Myocyte (in vitro differentiated cells): ENCODE measurements at places on chromosomes 2 and 18.

- peak; percentile 18 for DNase-seq
Observed at GRCh38 chr18:7598167-7599047, 31.3 kb downstream of the PTPRM start.

DNA sequence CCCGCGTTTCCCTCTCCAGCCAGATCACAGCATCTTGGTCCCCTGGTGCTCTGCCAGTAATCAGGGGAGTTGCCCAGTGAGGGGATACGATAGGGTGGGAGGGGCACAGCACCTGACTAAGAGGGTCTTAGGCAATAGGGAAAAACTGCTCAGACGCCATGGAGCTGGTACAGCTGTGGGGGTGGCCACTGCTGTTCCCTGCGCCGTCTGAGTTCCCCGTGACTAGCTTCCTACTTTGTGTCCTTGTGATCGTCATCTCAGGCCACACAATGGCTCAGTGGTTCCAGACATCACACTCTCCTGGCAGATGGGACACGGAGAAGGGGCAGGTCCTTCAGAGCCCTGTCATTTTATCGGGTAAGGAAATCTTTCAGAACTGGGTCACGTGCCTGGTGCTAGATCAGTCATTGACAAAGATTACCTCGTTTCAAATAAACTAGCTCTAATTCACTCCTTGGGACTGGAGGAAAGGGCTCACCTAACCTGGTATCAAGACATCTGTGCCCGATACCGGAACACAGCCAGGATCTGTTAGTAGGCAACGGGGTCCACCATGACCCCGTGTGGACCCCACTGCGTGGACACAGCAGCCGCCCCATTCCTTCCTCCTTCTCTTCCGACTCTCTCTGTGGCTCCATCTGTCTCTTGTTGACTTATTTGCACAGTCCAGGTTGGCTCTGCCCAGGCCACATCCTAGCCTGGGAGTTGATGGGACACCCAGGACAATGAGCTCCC lies 101.6 kb downstream of the PTGR3 start:
- DNase-seq = no peak

- DNase-seq = no peak
Observed at GRCh38 chr2:126042089-126042488, 613.9 kb upstream of the GYPC start.

DNA sequence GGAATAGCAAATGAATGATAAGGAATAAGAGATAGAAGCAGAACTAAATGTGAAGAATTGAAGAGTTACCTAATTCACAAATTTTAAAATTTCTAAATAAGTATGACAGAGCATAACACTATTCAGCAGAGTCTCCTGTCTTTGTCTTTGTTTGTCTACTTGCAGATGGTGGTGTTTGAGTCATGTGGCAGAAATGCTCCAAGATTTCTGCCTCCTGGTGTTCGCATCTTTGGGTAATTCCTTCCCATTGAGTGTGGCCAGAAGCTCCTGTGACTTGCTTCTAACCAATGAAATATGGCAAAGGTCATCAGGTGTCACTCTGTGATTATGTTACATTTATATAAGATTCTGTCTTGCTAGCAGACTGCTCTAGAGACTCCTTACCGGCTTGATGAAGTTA lies 45.6 kb upstream of the GALNT3 start:
- no peak for DNase-seq

GRCh38 chr18:73119574-73119973 lies 251.8 kb upstream of the NETO1 start:
- no peak for DNase-seq

- DNase-seq = no peak
Observed at GRCh38 chr18:59481436-59481835, 122.4 kb upstream of the LMAN1 start.

DNA sequence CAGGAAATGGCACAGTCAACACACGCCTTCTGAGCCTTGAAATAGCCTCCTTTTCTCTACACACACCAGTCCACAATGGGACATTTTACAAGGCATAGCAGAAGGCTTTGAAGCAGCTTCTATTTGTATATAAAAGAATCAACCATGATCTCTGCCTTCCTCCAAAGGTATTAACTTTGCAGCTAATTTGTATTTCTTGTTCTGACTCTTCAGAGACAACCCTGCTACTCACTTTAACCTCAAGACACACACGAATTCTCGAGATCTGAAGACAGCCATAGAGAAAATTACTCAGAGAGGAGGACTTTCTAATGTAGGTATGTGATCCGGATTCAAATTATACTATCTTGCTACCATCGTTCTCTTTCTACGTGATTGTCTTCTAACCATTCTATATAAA lies 104.6 kb downstream of the VIT start:
- no peak for DNase-seq

DNA sequence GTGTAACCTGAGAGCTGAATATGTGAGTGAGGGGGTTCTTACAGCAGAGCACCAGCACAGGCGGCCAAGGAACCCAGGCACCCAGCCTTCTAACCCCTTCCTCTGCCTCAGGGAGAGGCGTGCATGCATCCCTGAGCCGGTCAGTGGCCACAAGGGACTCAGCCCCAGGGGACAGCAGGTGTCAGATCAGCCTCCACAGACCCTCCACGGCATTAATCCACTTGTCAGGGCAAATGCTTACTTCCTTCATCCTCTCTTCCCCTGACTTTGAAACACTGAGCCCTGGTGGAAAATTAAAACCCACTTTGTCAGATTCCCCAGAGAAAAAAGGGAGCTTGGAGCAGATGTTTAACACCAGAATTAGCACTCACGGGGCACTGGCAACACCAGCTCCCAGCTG lies 60.5 kb upstream of the SMAD2 start:
- no peak for DNase-seq

DNA sequence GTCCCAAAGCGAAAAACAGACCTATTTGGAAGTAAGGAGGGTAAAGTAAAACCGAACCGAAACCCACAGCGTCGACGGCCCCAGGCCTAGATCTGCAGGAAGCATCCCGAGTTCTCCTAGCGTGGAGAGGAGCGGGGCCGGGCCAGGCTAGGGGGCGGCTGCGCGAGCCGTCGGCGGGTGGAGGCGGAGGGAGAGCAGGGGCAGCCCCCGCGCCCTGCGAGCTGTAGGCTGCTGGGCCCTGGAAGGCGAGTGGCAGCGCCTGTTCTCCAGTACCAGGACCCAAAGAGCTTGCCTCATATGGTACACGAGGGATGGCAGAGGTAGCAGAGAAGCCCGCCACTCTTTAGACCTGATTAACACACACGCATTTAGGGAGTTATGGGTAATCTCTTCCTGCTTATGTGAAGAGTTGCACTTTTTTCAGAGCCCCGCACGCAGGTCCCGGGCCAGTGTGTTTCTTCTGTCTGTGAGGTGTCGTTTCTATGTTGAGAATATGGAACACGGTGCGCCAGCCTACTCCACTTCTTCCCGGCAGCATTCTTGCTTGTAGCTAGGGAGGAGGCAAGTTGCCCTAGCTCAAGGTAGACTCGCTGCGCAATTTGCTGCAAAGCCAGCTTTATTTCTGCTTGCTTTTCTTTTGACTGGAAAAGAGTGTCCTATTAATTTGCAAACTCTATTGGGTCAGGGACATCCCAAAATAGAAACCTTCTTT lies 71.1 kb downstream of the ARHGEF33 start:
- no peak for DNase-seq

DNA sequence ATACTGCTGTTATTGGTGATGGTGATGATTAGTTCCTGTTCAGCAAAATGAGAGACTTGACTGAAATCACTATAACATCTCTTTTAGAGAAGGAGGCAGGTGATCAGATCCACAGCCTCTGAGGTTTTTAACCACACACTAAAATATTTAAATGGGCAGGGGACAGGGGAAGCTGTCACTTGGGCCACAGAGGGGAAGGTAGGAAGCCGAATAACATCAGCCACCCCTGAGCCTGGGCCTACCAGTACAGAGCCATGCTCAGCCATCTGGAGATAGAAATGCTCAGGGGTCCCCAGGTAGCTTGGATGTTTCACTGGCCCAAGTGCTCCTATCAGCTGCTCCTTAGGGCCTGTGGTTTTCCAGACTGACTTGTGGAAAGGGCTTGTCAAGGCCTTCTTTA lies 122.3 kb downstream of the MRO start:
- DNase-seq = no peak

- no peak for DNase-seq
Observed at GRCh38 chr18:31512203-31512764, 14.3 kb downstream of the DSG2 start.

DNA sequence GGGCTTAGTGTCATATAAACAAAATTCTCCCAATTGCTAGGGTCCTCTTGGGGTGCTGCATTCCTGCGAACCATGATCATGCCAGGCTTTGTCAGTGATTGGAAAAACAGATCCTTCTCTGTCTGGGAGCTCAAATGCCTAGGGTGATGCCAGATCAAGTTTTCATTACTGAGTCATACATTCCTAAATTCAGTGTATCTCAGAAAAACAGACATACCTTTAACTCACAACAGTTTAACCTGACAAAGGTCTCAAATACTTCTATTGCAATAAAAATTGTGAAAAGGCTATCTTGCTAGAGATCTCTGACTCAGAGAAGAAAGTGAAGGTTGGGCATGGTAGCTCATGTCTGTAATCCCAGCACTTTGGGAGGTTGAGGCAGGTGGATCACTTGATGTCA lies 86.9 kb downstream of the SH3YL1 start:
- no peak for DNase-seq

DNA sequence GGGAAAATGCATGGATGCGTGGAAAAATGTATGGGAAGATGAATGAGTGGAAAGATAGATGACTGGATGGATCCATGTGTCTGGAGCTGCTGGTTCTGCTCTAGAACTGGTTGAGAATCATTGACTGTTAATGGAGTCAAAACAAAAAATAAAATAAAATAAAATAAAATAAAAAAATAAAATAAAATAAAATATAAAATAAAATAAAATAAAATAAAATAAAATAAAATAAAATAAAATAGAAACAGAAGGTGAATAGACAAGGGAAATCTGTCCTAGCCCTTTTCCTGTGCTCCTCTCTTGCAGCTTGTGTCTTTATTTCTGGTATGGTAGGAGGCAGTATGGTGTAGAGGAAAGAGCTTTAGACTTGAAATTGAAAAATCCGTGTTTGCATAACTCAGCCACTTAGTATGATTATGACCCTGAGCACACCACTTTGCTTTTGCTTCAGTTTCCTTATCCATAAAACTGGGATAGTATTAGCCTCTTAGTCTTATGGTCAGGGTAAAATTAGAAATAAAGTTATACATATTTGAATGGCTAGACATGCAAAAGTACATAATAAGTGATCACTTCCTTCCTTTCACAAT lies 51.0 kb downstream of the PSD4 start:
- DNase-seq = no peak

DNA sequence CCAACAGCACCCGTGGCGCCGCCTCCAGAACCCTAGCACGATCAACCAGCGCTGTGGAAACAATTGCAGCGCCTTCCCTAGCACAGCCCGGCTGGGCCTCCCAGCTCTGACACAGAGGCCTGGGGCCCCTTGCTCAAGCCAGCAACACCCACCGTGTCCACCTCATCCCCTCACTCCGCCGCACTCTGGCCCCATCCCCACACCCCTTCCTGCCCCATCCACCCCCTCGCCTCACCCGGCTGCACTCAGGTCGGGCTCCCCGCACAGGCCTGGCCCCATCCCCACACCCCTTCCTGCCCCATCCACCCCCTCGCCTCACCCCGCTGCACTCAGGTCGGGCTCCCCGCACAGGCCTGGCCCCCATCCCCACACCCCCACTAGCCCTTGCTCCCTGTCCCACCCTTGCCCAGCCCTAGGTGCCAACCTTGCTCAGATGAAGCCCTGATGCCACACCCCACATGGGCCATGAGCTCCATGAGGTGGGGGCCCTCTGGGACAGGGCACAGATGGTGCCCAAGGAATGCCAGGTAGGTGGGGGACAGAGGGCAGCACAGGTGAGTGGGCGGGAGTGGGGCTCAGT lies 28.7 kb downstream of the KIF1A start:
- no peak for DNase-seq
